Epithelial cell of proximal tubule (primary cell): ENCODE measurements at places on chromosomes 7 and 10. TPM values are rescaled to one million over a fixed set of nuclear protein-coding genes. Genes with fewer than 3 reads are reported as not detected.

- DNase-seq: peak; percentile 93
These were observed 18.4 kb upstream of the CCDC71L start for GRCh38 chr7:106679153-106679931.

- no peak for DNase-seq
These were observed 7.6 kb downstream of the NDST2 start for GRCh38 chr10:73803680-73804286.

The DNAJC1 gene
- total RNA-seq: 22.8 and 28.7 TPM in 2 replicates

The FAM24B gene
- total RNA-seq: 2.0 and 9.3 TPM in 2 replicates

DNA sequence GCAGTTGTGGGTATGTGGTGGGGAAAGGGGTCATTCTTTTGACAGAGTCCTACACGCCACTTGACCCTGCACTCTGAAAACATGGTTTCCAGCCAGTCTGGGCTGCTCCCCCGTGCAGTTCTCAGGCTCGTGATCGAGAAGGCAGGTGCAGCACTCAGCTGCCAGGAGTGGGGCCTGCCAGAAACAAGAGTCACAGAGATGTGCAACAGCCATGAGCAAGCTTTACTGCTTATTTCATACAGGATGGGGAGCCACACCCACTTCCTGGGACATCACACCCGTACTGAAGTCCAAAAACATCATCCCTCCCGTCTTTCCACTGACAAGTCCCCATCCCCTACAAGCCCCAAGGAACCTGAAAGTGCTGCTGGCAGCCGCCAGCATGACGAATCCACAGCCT is 9.3 kb downstream of the ATG9B start:
- no peak for DNase-seq
